ENCODE measurements at places on chromosomes 16 and 17.

DNA sequence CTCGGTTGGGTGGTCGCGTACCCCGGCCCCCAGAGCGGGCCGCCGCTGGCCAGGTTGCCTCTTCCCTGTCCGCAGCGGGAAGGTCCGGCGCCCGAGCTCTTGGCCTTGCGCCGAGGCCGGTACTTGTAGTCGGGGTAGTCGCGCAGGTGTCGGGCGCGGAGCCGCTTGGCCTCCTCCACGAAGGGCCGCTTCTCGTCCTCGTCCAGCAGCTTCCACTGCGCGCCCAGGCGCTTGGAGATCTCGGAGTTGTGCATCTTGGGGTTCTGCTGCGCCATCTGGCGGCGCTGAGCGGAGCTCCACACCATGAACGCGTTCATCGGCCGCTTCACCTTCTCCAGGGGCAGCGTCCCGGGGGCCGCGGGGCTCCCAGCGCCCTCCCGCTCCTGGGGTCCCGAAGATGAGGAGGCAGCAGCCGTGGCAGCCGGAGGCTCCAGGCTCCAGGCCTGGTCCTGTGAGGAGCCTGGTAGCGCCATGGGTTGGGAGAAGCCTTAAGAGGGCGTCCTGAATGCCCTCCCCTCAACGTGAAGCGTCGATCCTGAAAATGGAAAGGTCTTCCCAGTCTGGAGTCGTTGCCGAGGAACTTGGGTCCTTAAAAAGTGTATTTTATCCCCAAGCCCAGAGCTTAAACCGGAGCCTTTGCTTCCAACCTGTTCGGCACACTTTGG is 558 bp downstream of the SOX15 start:
- DNase-seq = no peak

DNA sequence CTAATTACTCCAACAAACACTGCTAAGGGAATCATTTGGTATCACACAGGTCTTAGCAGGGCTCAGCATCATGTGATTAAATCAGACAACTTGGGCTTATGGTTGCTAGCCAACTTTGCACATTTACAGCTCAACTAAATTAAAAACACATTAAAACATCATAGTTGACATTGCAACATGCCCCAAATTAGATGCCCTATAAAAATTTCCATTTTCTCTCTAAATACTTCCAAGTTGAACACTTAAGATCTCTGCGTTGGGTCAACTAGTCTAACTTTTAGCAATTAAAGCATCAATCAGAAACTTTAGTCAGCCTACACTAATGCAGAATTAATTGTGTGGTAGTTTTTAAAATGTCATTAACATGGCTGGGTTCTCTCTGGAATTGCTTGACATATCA is 12.1 kb downstream of the DNAJC7 start:
- DNase-seq = no peak

DNA sequence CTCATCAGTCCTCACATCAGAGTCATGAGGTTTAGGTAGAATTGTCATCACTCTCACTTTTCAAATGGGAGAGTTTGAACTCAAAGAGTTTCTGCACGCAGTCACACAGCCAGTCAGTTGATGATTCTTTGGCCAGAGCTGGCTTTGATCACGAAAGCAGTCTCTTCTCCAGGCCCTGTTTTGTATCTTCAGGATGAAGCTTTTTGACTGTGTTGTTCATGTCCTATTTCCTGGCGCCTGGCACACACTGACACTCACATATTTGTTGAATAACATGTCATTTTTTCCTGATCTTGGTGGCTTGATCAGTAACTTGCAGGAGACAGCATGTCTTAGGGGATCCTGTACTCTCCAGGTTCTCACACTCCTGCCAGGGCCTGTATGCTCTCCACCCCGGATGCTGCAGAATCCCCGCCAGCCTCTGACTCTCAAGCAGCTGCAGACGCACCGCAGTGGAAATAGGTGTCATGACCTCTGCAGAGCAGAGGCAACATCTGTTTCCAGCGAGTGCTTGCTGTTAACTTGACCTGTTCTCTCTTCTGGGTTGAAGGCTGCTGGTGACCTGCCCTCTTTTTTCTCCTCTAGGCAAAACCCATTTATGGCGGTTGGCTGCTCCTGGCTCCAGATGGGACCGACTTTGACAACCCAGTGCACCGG is 33.0 kb downstream of the MPRIP start:
- no peak for DNase-seq

DNA sequence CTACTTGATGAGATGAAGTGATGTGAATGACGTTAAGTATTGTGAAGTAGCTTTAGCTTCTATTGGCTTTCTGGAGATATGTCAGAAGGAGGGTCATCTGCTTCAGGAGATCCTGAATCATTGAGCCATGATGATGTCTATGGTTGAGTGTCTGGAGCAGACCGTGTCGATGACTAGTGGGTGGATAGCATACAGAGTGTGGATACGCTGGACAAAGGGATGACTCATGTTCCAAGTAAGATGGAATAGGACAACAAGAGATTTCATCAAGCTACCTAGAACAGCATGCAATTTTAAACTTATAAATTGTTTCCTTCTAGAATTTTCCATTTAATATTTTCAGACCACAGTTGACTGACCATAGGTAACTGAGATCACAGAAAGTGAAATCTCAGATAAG is 116.1 kb upstream of the RBBP6 start:
- no peak for DNase-seq

DNA sequence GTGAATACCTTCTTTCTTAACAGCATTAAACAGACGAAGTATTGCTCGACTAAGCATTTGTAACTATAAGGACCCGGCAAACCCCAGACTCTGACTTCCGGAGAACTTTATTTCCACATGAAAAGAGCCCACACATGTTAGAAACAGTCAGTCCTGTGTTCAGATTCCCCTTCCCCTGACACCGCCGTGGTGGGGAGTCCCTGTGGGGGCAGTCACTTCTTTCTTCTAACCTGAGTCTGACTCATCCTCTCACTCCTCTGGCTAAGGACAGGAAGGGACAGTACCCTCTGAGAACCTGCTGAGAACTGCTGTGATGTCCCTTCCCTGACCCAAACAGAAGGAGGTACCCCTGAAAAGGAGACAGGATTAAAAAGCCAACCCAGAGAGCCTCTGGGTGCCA is 165.1 kb downstream of the XYLT1 start:
- DNase-seq = no peak

DNA sequence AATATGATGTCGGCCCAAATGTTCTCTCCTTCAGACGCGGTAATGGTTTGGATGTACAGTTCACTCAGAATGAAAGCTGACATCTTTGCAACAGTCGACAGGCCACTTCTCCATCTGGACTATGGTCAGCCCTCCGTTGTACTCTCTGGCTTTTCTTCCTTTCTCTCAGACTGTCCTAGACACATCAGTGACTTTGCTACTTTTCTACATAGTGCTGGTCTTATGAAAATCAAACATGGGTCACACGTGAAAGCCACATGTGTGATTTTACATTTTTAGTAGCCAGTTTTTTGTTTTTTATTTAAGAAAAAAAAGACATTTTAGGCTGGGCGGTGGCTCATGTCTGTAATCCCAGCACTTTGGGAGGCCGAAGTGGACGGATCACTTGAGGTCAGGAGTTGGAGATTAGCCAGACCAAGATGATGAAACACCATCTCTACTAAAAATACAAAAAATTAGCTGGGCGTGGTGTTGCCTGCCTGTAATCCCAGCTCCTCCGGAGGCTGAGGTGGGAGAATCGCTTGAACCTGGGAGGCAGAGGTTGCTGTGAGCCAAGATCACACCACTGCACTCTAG is 644.1 kb downstream of the KCNJ2 start:
- DNase-seq = no peak

- DNase-seq = no peak
Observed at GRCh38 chr17:82077617-82078358, 12.2 kb upstream of the DUS1L start.

Data from vagina (tissue), 2 donors.